NCI-H524 treated with DMSO at 0.1 percent for 48 hours (cell line): ENCODE measurements at places on chromosomes 7 and 10.

GRCh38 chr10:17675638-17676037 is 31.7 kb downstream of the STAM start:
- DNase-seq, result no peak

- DNase-seq, result no peak
Observed at GRCh38 chr10:129621693-129622092, 154.7 kb downstream of the MGMT start.

DNA sequence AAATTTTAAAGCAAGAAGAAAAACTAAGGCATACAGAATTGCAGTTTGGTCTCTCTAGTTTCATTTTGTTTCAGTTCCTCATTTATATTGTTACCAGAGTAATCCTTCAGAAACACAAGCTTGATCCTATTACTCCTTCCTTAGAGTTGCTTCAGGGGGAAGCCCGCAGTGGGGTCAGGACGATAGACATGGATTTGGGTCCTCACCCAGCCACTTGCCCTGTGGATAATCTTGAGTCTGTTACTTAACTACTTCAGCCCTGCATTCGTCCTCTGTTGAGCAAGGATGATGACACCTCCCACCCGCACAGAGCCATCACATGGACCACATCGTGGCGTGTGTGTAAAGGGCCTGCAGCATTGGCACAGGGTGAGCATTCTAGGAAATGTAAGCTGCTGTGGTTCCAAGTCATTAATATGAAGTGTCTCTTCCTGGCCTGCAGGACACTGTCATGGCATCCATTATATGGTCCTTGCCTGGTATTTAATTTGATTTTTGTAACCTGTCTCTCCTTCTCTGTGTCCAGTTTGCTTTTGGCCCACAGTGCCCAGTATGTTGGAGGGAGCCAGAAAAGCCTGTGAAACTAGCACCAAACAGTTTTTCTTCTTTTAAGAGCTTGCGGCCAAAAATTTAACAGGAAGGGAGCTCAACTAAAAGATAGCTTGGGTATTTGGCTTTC is 111.2 kb downstream of the EEPD1 start:
- no peak for DNase-seq

DNA sequence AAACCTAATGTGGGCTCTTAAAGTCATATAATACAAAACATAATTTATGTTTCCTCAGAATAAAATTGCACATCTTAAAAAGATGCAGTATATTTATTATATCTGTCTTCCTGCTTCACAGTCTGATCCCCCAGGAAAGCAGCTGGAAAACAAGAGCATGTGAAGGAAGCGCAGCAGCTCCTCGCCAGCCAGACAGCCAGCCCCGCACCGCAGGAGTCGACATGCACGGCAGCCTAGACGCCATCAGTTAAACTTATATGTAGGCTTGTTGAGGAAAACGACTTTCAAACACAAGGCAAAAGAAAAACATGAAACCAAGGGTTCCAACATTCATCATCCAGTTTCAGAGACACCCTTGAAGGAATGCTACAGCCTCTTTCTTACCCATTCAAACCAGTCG is 59.0 kb downstream of the PAXIP1 start:
- no peak for DNase-seq

- no peak for DNase-seq
Observed at GRCh38 chr10:121601458-121601857, 3.2 kb upstream of the FGFR2 start.

DNA sequence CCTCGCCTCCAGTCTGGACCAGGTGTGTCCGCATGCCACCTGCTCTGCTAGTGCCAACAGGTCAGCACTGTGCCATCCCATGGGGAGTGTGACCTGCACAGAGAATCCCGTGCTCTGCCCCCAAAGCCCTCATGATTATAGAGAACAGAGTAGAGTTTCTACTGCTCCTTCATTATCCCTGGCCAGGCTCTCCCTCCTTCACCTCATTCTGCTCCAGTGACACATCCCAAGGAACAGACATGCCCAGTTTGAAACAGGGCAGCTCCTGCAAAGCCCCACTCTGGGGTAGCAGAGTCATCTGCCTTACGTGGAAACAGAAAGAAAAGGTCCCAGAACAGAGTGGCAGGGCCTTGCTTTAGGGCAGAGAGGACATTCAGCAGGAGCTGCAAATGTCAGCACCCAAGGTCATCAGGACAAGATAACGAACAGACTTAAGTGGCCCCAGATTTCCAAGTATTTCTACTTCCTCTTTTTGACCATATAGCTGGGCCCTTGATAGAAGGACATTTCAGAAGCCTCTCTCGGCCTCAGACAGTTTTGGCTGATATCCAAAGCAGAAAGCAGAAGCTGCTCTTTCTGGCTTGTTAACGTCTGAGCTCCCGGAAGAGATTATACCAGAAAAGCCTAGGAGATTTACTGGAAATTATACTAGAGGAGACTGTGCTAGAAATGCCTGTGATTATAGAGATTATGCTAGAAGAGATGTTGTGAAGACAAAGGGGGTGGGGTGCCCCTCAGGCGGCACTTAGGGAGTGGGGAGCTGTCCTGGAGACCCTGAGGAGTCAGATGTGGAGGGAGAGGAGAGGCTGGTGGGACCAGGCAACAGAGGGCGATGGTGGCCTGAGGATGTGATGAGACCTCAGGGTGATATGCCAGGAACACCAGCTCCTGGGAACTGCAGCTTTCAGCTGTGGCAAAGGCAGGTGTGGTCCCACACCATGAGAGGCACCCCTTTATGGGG is 12.6 kb downstream of the TMEM176B start:
- no peak for DNase-seq

DNA sequence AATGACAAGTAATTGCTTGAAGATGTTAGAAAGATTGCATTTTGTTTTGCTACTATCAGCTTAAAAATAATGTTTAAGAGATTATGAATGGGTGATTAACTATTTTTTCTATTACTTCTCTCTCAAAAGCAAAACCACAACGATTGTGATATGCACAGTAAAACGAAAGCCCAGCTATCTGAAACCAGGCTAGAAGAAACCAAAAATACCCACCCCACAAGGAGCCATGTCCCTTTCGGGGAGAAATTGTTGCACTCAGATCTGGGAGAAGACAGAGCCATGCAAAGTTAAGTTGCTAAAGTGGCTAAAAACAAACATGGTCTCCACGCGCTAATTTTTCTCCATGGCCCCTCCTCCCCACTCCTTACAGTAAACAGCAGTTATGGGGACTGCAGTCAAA is 173.6 kb downstream of the RPS24 start:
- DNase-seq, result no peak

DNA sequence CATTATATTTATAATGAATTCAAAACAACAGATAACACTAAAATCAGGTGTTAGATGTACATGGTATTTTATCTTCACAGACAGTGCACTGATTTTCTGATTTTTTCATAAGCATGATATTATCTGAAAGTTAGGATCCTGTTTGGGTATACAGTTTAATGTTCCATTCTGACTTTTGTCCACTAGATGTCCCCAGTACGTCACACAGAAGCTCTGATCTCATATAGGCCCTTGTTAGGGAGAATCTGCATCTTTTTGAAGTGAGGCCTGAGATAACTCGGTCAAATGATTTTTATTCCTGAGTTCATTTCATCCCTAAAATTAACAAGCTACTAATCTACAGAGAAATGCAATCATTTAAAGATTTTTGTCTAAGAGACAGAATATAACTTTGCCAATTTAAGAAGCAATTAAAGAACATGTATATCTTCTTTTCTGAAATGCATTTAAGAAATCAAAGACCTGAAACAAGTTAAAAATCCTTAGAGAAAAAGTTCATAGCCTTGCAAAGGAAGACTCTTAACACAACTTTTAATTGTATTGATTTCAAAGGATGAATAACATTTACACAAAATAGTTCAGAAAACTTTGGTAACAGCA is 72.0 kb upstream of the TES start:
- DNase-seq, result no peak

DNA sequence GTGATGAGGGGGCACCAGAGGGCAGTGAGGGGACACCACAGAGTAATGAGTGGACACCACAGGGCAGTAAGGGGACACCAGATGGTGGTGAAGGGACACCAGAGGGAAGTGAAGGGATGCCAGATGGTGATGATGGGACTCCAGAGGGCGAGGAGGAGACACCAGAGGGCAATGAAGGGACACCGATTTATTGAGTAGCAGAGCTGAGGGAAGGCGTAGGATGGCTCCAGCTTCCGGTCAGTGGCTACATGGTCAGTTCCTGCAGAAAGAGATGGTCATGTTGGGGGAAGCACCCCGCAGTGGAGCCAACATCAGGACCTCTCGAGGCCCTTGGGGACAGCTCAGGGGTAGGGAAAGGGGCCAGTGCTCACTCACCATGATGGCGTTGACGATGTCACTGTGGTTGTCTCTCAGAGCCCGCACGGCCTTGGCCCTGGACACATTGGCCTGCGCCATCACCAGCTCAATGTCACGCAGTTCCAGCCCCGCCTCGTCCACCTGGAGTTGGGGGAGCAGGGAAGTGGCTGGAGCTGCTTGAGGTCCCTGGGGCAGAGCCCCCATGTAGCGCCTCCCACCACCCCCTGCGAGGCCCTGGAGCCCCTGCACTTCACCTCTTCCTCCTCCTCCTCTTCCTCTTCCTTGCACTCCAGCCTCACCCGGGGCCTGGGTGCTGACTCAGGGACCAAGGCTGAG is 8.4 kb downstream of the NACAD start:
- DNase-seq, result no peak

GRCh38 chr10:70661623-70662361 is 10.5 kb upstream of the ADAMTS14 start:
- DNase-seq, result no peak

DNA sequence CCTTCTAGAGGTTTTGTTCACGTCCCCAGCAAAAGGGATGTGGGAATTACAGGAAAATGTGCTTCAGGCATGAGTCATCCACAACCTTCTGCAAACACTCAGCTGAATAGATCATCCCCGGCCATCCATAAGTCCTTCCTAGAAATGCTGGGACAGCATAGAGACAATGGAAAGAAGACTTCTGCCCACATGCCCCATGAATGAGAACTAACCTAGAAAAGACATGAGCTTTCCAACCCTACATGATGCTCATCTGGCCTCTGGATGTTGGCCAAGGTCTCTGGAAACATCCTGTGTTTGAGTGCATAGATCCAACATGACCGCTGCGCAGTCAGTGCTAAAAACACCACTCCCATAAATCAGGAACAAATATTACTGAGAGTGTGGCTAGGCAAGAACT is 277.5 kb downstream of the PLXNA4 start:
- no peak for DNase-seq

DNA sequence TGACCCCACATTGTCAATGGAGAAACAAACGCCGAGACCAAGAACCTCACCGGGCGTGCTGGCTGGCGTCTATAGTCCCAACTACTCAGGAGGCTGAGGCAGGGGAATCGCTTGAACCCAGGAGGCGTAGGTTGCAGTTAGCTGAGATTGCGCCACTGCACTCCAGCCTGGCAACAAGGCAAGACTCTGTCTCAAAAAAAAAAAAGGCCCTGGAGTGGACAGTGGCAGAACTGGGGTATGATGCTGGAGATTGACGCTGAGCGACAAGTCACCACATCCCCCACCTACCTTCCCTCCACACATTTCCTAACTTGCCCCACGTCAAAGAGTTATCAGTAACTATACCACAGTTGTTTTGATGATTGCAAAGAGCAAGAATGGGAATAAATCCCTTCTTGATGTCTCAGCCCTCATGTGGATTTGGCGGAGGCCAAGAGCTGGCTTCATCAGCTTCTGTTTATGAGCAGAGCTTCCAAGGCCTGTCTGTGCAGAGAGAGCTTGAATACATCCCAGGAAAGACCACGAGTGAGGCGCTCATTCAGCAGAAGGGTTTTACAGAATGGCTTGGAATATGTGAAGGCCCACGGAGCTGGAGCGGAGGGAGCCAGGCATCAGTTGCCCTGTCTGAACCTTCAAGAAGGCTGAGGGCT is 28.0 kb upstream of the TNS3 start:
- DNase-seq, result no peak

DNA sequence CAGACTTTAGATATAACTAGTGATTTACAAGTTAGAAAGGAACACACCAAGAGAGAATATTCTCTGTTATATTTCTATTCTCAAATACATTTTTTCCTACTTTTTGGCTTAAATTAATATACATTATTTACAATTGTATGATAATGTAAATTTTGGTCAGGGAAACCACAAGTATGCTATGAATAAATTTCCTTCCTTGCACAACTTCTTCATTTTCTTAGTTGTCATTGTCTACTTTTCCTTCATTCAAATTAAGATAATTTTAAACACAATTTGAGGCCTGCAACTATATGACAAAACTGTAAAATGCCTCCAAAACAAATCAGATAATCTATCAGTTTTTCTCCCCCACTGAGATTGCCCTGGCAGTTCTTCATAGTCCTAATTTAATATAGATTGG is 131.3 kb downstream of the CDK14 start:
- no peak for DNase-seq

DNA sequence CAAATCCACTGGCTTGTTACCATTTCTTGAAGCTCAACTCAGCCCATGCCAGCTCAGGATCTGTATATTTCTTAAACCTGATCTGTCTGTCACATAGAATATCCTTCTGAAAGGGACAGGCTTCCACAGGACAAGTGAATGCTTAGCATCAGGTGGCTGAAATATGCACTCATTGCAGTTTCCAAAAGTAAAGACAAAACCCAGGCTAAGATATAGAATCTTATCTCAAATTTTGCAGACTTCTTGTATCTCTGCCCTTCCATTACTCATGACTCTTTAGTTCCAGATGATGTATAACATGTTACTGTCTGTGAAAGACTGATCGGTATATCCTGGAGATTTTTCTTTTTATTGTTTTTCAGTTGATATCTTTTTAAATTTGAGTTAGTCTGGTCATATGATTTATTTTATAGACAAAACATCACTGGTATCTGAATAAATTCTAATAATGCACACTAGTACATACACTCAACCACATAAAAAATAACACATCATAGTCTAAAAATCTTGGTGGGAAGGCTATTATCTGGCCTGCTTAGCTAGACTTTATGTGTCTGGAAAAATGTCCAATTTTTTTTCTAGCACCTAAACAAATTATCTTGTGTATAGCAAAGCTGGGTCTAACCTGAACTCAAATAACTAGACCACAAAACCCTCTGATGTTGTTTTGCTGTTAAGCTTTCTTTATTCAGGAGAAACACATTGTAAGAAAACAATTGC is 182.6 kb downstream of the ADAM12 start:
- no peak for DNase-seq

GRCh38 chr7:116188-116981 is 76.0 kb upstream of the FAM20C start:
- no peak for DNase-seq

DNA sequence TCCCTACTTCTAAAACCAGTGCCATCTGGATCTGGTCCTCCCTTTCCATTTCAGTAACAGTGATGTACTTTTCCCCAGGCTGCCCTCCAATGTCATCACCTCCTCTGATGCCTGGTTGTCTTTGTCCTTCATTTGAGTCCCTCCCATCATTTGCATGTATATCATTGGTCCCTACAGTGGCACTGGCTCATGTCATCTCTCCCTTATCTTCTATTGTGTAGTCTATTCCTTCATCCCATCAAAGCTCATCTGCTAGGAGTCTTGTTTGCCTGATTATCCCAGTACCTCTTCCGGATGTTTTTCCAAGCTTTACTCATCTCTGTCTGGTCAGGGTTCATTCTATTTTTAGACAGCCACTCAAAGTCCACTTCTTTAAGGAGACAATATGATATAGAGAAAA is 292.9 kb upstream of the BMPER start:
- DNase-seq, result no peak
